Esophagus muscularis mucosa (tissue), 4 donors: ENCODE measurements at places on chromosomes 5 and 9.

DNA sequence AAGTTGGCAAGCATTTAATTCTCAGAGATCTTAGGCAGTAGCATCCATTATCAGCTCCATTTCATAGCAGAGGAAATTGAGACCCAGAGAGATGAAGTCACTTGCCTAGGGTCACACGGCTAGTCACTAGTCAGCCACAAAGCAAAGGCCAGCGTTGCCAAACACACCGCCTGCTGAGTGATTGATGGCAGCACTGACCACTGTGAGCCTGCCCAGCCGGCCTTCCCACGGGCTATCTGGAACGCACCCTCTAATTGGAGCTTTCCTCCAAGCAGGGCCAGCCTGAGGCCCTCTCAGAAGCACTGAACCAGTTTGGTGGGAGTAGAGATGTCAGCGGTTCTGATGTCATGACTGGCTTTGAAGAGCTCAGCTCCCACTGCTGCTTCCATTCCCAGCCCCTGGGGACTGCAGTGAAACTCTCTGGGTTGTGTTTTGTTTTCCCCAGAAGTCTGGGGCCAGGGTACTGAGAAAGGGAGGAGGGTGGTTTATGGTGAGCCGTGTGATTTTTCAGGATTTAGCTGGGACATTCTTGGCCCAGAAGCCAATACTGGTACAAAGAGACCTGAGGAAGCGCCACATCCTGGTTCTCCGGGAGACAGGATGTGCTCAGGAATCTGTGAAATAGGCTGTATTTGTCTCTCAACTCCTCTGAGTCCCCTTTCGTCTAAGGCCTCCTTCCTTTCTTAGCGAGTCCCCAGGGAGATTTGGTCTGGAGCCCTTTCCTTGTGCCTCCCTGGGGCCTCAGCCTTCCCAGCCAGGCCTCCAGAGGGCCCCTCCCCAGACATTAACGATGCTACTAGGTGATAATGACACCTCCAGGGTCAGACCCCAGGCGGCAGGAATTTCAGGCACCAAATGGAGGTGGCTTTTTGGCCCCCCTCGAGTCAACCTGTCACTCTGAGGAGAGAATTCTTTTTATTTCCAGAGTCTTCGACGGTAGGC is 44.5 kb downstream of the SPRY4 start:
- DNase-seq, result no peak

DNA sequence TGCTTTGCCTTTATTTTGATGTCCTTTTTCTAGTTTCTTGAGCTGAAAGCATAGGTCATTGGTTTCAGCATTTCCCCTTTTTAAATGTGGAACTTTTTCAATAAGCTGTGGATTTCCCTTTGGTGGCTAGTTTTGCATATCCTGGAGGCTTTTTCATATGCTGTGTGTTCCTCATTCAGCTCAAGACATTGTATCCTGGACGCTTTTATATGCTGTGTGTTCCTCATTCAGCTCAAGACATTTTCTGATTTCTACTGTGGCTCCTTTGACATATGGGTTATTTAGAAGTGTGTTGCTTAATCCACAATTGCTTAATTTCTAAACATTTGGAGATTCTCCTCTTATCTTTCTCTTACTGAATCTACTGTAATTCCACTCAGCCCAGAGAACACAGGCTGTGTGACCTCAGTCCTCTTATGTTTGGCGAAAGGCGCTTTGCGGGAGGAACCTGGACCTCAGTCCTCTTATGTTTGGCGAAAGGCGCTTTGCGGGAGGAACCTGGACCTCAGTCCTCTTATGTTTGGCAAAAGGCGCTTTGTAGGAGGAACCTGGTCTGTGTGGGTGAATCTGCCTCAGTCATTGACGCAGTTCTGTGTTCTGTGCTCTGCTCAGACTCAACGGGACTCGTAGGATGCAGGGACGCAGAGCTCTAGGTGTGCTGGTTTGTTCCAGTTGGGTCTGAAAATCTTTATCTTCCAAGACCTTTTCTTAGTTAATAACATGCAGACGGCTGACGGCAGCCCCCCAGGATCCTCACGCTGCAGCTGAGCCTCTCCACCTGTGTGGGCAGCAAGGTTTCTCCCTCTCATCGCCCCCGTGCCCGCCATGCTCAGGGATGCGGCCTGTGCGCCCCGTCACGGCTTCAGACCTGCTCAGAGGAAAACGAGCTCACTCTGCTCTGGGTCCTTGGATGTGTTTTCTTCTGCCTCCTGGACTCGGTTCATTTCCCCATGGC is 6.0 kb upstream of the SLC9A3 start:
- no peak for DNase-seq

- DNase-seq, result no peak
These were observed 307.1 kb downstream of the TLE1 start for GRCh38 chr9:81382281-81382680.

- DNase-seq, result no peak
These were observed 8.9 kb downstream of the ALDH1A1 start for GRCh38 chr9:72943844-72944462.

- DNase-seq, result no peak
These were observed 623.0 kb downstream of the SLCO4C1 start for GRCh38 chr5:101673120-101673519.

DNA sequence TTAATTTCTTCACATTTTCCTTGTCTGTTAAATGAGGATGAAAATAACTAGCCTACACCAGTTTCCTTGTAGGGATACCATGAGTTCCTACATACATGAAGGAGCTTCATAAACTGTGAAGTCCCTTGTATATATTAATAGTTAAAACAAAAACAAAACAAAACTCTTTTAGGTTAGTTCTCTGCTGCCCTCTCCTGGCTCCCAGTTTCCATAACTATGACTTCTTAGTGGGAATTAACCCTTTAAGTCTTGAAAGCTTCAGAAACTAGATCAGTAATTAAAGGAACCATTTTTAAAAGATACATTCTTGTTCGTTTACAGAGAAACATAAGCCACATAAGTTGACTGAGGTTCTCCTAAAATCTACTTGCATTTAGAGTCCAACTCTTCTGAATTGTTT is 500.0 kb upstream of the C9orf72 start:
- DNase-seq, result no peak

GRCh38 chr5:72653586-72653985 is 146.4 kb upstream of the ZNF366 start:
- DNase-seq, result peak; percentile 60

- peak; percentile 68 for DNase-seq
These were observed 166.1 kb downstream of the CFAP90 start for GRCh38 chr5:7684826-7685225.

GRCh38 chr9:70549926-70550325 is 135.5 kb upstream of the KLF9 start:
- DNase-seq, result no peak

DNA sequence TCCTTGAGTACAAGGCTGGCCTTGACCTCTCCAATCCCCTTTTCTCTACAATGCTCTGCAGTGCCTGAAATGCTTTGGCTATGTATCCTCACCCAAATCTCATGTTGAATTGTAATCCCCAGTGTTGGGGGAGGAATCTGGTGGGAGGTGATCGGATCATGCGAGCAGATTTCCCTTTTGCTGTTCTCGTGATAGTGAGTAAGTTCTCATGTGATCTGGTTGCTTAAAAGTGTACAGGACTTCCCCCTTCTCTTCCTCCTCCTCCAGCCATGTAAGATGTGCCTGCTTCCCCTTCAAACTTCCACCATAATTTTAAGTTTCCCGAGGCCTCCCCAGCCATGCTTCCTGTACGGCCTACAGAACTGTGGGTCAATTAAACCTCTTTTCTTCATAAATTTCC is 28.5 kb upstream of the AKNA start:
- DNase-seq, result no peak

DNA sequence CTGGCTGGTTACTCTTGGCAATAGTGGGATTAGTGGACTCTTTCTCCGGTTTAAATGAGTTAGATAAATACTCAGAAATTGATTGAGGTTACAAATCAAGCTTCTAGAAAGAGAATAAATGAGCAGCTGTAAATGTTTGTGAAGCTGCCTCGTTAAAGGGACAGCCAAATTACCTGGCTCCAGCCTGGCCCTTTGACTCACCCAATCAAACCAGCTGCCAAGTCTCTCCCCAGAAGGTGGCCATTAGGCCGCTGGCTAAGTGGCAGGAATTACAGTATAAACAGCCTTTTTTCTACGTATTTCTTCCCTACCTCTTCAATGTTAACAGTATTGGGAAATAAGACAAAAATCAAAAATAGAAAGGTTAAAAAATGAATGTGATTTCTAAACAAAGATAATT is 46.0 kb upstream of the SRFBP1 start:
- DNase-seq, result no peak

DNA sequence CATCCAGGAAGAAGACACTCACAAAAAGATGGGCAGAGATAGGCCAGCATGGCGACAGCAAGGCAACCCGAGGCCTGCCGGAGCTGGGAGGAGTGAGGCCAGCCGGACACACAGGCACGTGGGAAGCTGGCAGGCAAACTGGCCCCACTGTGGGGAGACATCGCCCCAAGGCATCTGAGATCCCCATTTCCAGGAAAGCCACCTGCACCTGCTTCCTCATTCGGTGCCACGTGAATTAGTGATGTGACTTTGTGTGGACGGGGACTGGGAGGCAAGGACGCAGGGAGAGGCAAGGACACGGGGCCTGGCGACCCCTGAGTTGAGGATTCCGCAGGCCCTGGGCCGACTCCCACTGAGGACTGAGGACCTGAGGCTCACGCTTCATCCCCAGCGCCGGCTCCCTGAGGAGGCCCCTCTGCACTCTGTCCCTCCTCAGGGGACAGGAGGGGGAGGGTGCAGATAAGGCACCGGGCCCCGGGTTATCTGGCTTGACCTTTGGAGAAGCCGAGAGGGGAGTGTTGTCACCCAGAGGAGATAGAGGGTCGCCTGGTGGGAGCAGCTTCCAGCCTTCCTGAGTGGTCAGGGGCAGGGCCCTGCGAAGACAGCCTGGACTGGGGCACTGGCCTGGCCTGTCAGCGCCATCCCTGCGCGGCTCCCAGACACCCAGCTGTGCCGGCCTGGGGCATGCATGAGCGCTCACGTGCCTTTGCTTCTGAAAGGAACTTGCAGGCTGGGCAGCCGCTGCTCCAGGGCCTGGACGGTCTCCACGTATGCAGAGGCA is 39.7 kb downstream of the NDUFS6 start:
- DNase-seq, result no peak

GRCh38 chr9:91623004-91623403 is 199.4 kb upstream of the NFIL3 start:
- no peak for DNase-seq
